AG08395 (cell line): ENCODE measurements at places on chromosomes 3 and 15.
A peak's percentile ranks its signal among the peaks of the same experiment; 100 is the strongest.

GRCh38 chr3:24538891-24539290, 44.2 kb upstream of the THRB start:
- no peak for DNase-seq

DNA sequence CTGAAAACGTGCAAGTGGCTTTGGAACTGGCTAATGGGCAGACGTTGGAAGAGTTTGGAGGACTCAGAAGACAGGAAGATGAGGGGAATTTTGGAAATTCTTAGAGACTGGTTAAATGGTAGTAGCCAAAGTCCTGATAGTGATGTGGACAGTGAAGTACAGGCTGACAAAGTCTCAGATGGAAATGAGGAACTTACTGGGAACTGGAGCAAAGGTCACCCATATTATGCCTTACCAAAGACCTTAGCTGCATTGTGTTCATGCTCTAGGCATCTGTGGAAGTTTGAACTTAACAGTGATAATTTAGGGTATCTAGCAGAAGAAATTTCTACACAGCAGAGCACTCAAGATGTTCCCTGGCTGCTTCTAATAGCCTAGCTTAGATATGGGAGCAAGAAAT, 28.6 kb upstream of the SERPINI2 start:
- no peak for DNase-seq

GRCh38 chr3:102525624-102526023, 90.8 kb downstream of the ZPLD1 start:
- DNase-seq = no peak

DNA sequence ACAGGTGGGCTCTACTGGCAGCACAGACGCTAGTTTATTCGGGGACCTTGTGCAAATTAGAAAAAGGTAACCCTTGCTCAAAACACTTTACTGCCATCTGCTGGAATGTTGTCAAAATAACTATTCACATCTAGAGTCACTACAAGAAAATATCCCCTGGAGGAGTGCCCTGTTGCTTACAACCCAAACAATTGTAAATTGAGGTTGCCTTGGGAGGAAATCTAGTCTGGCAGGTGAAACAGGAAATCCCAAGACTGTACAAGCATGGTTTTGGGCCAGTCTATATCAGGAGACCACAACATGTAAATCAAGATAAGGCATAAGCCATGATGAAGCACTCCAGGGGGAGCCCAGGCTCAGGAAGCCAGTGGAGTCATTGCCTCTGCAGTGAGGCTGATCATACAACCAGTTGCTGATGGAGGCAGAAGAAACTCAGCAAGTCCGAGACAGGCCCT, 136.8 kb upstream of the ACP3 start:
- DNase-seq = peak; percentile 60

DNA sequence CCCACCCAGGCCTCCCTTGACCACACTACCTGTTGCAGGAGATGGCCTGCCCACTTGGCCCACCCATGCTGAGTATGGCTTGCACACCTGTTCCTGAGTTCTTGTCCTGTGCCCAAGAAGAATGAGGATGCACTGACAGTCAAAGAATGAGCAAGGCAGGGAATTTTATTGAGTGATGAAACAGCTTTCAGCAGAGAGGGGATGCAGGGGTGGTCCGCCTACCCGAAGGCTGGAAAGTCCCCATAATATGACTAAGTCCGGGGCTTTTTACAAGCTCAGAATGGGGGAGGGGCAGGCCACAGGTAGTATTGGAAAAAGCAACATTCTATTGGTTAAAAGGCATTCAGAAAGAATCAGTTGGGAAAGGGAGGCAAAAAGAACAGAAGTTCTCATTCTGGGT, 29.9 kb upstream of the RNU6-1 start:
- DNase-seq = no peak
